ENCODE measurements at places on chromosomes 12 and 14.

- DNase-seq, result peak; percentile 40
Observed at GRCh38 chr14:52844262-52845060, 53.1 kb upstream of the GNPNAT1 start.

DNA sequence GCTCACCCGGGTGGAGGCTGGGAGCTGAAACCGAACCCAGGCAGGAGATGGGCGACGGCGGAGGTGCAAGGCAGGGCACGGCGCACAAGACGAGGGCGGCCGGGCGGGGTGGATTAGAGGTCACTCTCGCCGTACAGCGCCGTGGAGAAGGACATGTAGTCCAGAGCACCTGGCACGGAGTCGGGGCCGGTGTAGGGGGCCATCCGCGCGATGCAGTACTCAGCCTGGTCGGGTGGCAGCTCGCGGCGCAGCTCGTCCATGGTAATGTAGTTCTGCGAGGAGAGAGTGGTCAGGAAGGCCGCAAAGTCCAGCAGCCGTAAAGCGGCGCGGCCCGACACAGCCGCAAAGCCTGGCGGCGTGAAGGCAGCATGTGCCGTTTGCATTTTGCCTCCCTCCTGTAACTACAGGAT lies 81.9 kb upstream of the ZFP36L1 start:
- DNase-seq, result no peak

DNA sequence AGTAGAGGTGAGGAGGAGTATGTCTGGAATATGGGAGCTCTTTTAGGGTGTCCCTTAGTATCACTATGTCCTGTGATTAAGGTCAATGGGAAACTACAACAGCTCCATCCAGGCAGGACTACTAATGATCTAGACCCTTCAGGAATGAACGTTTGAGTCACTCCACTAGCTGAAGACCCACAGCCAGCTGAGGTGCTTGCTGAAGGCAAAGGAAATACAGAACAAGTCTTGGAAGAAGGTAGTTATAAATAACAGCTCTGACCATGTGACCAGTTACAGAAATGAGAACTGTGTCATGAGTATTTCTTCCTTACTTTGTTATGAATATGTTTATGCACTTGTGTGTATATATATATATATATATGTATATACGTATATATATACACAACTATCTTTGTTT lies 40.5 kb upstream of the USP44 start:
- no peak for DNase-seq

- peak; percentile 17 for DNase-seq
Observed at GRCh38 chr12:98439471-98439951, 75.9 kb upstream of the TMPO start.

- no peak for DNase-seq
Observed at GRCh38 chr14:44847526-44848309, 114.0 kb downstream of the KLHL28 start.

DNA sequence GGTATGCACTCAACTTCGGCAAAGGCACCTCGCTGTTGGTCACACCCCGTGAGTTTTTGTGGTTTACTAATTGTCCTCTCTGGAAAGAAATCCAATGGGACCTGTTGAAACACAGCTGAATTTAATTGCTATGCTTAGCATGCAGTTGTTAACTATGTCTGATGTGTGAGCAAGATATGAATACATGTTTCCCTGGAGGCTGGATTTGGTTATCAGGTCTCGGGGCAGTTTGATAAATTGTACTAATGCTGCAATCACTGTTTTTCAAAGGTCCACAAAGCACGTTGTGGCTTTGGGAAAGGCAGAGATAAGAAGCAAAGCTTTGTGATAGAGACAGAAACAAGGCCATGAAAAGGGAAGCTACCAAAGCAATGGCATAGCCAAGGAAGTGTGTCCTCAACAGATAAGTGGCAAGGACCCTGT lies 91.3 kb downstream of the DAD1 start:
- DNase-seq, result no peak

- peak; percentile 49 for DNase-seq
Observed at GRCh38 chr12:115140981-115141655, 457.1 kb upstream of the TBX3 start.

GRCh38 chr12:66352197-66352596 lies 49.9 kb downstream of the HELB start:
- DNase-seq, result peak; percentile 82

DNA sequence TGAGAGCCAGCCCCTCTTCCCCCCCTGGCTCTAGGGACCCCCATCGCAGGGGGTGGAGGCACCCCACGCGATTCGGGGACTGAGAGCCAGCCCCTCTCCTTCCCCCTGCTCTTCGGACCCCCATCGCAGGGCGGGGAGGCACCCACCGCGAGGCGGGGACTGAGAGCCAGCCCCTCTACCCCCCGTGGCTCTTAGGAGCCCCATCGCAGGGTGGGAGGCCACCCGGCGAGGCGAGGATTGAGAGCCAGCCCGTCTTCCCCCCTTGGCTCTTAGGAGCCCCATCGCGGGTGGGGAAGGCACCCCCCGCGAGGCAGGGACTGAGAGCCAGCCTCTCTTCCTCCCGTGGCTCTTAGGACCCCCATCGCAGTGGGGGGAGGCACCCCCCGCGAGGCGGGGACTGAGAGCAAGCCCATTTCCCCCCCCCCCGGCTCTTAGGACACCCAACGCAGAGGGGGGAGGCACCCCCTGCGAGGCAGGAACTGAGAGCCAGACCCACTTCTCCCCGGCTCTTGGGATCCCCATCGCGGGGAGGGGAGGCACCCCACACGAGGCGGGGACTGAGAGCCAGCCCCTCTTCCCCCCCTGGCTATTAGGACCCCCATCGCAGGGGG lies 45.6 kb downstream of the DDX11 start:
- DNase-seq, result no peak

GRCh38 chr12:116863275-116863767 lies 17.9 kb downstream of the HRK start:
- DNase-seq, result peak; percentile 81

- peak; percentile 45 for DNase-seq
Observed at GRCh38 chr14:56098021-56098420, 20.2 kb upstream of the PELI2 start.

GRCh38 chr14:61736751-61737150 lies 25.5 kb upstream of the SNAPC1 start:
- no peak for DNase-seq

DNA sequence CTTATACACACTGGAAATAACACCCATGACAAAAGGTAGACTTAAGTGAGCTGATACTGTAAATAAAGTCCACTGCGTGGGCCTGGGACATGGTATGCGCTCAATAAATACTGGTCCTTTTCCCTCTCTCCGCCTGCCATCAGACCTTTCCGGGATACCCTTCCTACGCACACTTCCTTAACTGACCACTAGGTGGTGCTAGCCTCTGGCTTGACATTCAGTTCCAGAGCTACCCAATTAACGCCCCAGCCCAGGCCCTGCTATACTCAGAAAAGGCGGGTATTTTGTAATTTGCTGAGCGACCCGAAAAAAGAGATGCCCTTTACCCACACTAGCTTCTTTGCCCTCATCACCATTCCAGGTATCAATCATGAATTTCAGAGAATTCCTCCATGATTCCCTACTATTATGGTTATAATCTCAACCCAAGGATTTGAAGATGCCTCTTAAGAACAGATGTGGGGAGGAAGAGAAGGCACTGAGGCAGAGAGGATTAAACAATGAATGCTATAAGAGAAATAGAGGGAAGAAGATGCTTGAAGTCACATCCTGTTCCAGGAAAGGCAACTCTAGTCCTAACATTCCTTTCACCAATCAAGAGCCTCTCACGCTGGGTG lies 3.9 kb upstream of the LRP1 start:
- DNase-seq, result peak; percentile 83

GRCh38 chr12:12212769-12213168 lies 54.1 kb downstream of the LRP6 start:
- DNase-seq, result no peak

DNA sequence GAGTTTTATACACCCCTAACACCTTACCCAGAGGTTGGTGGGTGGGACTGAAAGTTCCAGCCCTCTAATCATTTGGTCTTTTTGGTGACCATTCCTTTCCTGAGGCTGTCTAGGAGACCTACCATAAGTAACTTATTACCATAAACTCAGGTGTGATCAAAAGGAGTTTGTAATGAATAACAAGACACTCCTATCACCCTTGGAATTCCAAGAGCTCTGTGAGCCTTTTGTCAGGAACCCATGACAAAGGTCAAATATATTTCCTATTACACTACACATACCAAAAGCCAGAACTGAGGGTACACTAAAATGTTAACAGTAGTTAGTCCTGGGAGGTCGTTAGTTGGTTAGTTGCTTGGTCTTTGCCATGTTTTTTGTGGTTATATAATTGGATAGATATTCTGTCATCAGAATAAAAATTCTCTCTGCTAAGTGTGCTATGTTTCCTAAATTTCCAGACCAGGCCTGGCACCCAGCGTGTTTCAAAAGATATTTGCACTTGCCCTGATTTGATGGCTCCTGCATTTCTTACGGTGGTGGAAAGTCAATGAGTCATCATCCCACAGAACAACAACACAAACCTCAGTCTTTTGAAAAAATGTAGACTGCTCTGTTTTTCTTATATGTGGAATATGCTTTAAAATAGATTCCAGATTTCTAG lies 27.0 kb upstream of the AKAP5 start:
- DNase-seq, result no peak

DNA sequence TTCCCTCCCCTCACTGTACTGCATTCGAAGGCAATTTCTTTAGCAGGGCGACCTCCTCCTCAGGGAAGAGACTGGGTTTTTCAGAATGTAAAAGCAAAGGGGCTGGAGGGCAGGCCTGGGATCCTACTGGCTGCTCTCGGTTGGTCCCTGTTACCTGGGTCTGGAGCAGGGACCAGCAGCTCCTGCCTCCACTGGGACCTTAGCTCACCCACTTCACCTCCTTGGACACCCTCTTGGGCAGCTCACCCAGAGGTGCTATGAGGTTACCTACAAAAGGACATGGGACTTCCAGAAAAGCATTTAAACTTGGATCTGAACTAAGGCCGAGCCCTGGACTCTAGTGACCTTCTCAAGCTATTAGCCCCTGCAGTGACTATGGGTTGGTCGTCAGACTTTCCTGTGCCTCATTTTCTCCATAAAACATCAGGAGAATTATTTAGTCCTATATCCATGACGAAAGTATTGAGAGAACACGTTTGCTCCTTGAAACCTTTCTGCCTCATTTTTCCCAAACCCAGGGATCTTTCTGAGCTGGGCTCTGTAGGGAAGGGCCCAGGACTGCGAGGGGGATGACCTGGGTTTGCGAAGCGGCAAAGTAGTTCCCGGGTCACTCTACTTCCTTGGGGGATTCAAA lies 65.0 kb downstream of the FBXL14 start:
- DNase-seq, result peak; percentile 36

DNA sequence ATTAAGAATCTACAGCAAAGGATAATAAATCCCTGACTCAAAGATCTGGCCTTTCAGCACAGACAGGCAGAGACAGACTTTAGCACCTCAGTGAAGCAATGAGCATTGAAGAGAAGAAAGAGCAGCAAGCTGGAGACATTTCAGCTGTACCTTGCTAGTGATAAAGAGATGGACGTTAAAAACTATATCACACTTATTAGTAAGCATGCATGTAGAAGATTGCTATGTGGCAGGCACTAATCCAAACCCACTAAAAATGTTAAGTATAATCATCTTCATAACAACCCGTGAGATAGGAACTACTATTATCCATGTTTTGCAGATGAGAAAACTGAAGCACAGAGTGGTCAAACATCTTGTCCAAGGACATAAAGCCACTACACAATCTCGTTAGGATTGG lies 1538.3 kb upstream of the FLRT2 start:
- DNase-seq, result no peak

- no peak for DNase-seq
Observed at GRCh38 chr12:110578694-110579534, 4.2 kb downstream of the PPTC7 start.

GRCh38 chr12:27841392-27841882 lies 61.4 kb upstream of the MANSC4 start:
- DNase-seq, result no peak

DNA sequence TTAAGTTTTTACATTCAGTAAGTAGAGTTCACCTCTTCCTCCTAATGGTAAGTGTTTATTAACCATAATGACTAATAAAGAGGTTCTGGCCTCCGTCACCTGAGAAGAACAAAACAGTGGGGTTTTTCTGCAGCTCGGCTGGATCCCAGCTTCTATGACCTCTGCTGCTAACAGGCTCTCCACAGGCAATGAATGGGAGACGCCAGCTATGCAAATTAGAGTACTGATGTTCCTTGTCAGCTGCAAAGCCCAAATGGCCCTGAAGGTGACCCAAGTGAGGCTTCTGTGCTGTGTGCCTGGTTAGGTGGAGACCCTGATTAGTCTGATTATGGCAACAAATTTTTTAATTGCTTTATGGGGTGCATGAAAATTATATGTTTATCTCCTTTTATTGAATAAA lies 218.1 kb downstream of the APAF1 start:
- peak; percentile 39 for DNase-seq

GRCh38 chr14:84127495-84127894 lies 1402.4 kb upstream of the FLRT2 start:
- DNase-seq, result no peak

DNA sequence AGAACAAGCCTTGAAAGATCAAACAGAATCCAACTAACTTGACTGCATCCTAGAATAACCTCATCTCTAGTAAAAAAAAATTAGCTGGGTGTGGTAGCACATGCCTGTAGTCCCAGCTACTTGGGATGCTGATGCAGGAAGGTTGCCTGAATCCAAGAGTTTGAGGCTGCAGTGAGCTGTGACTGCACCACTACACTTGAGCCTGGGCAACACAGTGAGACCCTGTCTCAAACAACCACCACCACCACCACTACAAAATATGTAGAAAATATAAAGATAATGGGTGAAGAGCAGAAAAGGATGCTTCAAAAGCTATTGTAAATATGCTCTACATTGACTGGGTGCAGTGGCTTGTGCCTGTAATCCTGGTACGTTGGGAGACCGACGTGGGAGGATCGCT lies 27.3 kb downstream of the SUPT16H start:
- no peak for DNase-seq

GRCh38 chr12:8541562-8541961 lies 857 bp upstream of the CLEC4E start:
- DNase-seq, result no peak

DNA sequence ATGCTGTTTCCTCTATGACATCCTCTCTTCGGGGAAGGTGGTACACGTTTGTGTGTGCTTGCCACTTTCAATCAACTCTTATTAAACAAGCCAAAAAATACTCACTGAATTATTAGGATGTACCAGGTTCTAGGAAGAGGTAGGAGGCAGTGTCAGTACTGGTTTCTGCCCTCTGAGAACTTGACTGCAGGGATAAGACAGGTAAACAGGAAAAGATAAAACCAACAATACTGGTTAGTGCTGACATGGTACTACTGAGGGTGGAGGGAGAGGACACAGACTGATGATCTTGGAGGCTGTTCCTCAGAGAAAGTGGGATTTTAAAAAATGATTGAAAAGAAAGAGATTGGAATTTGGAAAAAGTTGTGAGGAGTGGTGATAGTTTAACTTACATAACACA lies 295.2 kb upstream of the PWP1 start:
- no peak for DNase-seq

GRCh38 chr14:68193970-68194681 lies 374.5 kb downstream of the RAD51B start:
- DNase-seq, result no peak

DNA sequence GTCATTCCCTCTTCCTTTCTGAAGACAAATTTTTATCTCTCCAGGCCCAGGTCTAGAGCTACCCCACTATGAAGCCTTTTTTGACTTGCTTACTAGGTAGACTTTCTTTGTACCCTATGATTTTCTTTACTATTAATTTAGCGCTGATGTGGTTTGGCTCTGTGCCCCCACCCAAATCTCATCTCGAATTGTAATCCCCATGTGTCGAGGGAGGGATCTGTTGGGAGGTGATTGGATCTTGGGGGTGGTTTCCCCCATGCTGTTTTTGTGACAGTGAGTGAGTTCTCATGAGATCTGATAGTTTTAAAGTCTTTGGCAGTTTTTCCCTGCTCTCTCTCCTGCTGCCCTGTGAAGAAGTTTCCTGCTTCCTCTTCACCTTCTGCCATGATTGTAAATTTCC lies 118.1 kb downstream of the SLC38A1 start:
- no peak for DNase-seq
